ENCODE measurements at places on chromosomes 4 and X.

GRCh38 chrX:1813809-1814208, 198.9 kb downstream of the ASMT start:
- no peak for DNase-seq

DNA sequence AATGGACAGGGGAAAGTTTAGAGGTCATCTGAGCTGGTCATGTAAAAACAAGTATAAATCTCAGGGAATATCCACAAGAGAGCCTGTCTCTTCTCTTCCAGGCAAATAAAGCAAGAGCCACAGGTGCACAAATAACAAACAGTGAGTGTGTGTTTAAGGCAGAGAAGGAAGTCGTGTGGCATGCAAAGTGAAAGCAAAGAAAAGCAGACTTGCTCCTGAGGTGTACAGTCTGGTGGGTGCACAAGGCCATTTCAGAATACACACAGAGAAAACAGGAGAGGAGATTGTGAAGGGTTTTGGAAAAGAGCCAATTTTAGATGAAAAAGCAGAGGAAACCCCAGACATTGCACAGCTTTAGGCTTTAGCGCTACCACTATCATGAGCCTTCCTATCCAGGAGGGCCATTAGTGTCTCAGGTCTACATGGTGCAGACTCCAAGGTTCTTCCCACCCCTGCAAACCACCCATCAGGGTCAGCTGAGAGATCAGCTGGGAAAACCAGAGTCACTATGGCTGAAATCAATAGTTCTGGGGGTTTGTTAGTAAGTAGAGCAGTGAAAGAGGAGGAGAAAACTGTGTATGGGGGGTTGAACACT, 355.8 kb downstream of the KLHL4 start:
- no peak for DNase-seq

GRCh38 chr4:121788896-121789295, 12.2 kb upstream of the EXOSC9 start:
- no peak for DNase-seq

- DNase-seq = no peak
These were observed 57.8 kb upstream of the ADGRA3 start for GRCh38 chr4:22573641-22574040.

DNA sequence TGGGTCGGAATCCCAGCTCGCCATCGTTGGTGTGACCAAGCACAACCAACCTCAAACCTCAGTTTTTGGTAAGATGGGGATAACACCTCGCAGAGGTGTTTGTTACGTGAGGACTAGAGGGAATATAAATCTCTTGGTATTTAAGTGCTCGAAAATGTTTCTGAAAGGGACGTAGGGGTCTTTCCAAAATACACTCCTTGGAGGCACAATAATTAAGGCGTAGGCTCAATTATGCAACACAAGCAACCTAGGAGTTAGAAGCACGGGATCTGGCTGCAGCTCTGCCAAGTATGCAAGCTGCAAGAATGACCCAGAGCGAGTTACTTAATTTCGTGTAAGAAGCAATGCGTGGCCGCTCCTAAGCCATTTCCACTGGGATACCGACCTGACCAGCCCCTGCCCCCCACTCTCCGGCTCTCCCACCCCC, 552 bp downstream of the ADH5 start:
- peak; percentile 37 for DNase-seq

- no peak for DNase-seq
These were observed 15.6 kb downstream of the RPGR start for GRCh38 chrX:38311743-38312142.

- no peak for DNase-seq
These were observed 42.9 kb upstream of the PLS3 start for GRCh38 chrX:115518113-115518512.

- no peak for DNase-seq
These were observed 229.9 kb upstream of the CPEB2 start for GRCh38 chr4:14772388-14772787.

GRCh38 chr4:152941411-152941810, 5.3 kb downstream of the FHDC1 start:
- DNase-seq = no peak

DNA sequence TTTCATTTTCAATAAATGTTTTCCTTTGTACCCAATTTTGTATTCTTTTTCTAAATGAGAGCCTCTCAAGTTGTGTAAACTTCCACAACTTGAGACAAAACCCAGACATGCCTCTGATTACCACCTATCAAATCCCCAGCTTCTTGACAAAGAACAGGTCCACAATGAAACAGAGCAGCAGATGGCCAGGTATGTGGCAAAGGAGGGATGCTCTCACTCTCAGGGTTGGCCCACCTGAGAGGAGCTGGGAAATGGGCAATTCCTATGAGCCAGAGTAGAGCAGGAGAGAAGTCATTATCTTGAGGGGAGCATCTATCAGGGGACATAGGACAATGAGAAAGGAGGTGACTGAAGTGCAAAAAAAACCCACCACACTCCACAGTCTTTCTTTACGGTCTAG, 273.5 kb upstream of the FAM241A start:
- DNase-seq = no peak

GRCh38 chr4:4981827-4982226, 37.4 kb downstream of the CYTL1 start:
- no peak for DNase-seq

GRCh38 chr4:41709844-41710481, 38.6 kb downstream of the PHOX2B start:
- DNase-seq = no peak

DNA sequence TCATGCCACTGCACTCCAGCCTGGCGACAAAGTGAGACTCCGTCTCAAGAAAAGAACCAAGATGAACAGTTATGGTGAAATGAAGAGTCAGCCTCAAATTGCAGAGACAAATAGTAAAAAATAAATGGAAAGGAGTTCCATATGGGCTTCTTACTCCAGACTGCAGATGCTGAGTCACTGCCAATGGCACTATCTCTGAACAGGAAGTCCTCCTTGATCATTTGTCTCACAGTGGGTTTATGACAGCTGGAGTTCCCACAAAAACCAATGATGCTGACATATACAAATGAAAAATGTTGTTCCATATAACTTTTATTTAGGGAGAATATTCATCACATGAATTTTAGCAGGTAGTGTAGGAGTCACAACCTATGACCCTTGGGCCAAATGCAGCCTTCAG, 631.6 kb downstream of the PCDH18 start:
- no peak for DNase-seq

- peak; percentile 40 for DNase-seq
These were observed 672 bp upstream of the NAT8L start for GRCh38 chr4:2058264-2059045.

DNA sequence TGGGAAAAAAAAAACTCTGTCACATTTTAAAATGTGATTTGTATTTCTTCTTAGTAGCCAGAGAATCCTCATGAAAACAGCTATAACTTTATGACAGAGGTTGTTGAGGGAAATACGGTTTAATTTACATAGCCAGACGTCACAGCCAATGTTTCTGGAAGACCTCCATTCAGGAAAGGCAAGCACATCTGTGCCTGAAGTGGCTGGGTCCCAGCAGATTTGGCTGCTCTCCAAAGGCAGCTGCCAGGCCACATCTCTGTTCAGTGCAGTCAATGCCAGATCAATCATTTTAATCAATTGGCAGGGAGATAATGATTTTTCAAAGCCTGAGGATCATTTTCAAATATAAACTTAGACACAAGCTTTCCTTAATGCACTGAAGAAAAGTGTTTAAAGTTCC, 86.5 kb upstream of the ZIC3 start:
- no peak for DNase-seq

DNA sequence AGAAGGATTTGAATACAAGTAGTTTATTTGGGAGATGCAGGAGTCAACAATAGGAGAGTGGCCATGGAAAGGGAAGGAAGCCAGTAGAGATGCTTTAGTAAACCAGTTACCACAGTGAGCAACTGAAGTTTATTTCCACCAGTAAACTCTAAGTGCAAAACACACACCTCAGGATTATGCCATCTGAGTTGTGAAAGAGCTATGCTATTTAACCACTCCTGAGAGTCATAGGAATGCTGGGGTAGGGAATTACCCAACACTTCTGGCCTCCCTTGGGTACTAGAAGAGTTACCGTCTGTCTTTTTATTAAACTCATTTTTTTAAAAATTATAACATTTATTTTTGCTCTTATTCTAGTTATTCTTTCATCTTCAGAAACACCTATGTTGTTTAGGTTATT, 834.6 kb upstream of the AMOT start:
- no peak for DNase-seq

- DNase-seq = no peak
These were observed 373.6 kb downstream of the FBXW7 start for GRCh38 chr4:152162331-152162697.

GRCh38 chrX:133792198-133792953, 193.0 kb downstream of the GPC3 start:
- DNase-seq = peak; percentile 34

DNA sequence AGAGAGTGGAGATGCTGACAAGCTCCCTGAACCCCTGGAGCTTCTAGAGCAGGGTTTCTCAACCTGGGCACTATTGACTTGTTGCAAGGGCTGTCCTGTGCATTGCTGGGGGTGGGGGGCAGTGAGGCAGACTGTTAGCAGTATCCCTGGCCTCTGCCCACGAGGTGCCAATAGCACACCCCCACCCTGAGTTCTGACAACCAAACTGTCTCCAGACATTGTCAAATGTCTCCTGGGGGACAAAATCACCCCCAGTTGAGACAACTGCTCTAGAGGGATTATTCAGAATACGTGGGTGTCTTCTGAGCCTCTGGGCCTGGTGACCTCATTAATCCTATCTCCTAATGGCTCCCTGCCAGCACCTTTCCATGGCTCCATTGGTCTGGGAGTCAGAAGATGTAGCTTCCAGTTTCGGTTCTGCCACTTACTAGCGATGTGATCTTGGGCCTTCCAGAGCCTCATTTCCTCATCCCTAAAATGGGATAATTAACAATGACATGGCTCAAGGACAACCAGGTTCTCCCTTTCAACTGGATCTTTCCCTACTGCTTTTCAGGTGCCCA, 17.6 kb upstream of the PJA1 start:
- DNase-seq = no peak

DNA sequence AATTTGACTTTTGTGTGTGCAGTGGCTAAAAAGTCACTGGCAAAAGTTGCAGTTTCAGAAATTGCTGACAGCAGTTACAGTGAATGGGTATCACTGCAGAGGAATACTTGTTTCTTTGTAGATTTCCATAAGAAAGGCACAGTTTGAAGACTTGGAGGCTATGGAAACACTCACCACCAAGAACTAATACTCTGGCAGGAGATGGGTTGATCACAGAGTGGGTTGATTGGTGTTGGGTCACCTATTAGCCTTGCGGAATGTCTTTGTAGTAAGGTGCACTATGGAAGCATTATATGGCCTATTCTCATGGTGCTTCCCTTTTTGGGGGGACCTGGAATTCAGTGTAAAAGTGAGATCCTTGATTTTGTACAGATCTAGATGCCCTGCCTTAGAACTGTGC, 502.8 kb downstream of the CFAP47 start:
- DNase-seq = no peak

DNA sequence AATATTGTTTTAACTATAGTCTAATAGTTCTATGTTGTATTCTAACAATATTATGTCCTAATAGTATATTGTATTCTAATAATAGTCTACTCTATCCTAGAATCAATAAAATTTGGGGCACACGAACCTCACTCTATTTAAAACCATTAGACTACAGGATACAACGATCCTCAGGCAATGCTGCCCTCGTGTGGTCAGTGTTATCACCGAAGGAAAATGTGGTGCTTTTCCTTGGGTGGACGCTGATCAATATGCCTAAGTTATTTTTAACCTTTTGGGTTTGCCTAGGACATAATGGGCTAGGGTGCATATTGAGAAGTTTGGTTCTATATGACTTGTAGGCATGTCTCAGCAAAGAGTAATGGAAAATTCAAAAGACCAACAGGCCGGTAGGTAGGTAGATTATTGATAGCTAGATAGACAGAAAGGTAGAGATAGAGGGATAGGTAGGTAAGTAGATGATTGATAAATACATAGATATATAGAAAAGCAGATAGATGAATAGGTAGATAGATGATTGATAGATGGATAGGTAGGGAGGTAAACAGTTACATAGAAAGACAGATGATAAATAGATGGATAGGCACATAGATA, 75.1 kb downstream of the PRKX start:
- DNase-seq = no peak

DNA sequence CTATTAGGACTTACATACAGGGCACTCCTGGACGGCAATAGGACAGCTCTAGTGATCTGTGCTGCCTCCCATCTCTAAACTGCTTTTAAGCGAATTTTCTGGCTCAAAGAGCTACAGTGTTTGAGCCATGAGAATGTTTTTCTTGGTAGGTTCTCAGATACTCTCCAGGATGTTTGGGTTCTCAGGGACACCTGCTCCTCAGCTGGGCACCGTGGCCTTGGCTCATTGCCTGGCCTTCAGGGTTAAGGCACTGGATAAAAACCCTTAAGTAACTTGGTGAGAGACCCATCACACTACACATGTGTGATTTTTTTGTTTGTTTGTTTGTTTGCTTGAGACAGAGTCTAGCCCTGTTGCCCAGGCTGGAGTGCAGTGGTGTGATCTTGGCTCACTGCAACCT, 38.5 kb upstream of the HERC5 start:
- no peak for DNase-seq

- no peak for DNase-seq
These were observed 198.6 kb upstream of the S100G start for GRCh38 chrX:16451334-16451733.

- no peak for DNase-seq
These were observed 30.1 kb upstream of the UGT2B17 start for GRCh38 chr4:68606240-68606639.

GRCh38 chr4:94724016-94724790, 33.6 kb upstream of the BMPR1B start:
- DNase-seq = no peak

DNA sequence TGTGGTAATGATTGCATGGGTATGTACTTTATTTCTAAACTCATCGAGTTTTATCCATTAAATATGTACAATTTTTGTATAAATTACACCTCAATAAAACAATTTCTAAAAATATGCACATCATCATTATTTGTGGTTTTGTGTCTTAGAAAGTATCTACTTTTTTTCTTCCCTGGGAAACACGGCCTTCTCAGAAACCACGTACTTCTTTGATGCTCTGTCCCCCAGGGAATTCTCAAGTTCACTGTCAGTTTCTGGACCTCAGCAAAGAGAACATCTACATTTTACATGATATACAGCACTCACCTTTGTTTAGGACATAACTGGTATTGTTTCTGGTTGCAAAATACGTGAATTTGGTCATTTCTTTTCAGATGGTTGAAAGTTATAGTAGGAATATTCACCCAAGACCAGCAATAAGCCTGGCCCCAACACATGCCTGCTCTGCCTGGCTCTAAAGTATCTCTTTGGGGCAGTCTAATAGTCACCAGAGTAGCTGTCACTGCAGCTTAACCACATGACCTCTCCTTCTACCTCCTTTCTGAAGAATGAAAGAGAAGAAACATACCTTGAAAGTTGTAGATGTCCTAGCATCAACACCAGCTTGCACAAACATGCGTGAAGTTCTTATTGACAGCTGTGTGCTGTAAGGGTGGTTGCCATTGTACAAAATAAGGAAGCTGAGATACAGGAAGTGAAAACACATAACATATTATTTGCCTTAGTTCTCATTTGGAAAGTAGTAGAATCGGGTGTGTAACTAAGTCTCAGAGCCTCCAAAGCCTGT, 48.4 kb upstream of the SPANXN4 start:
- DNase-seq = no peak
